ENCODE measurements at places on chromosomes 11 and 22.

DNA sequence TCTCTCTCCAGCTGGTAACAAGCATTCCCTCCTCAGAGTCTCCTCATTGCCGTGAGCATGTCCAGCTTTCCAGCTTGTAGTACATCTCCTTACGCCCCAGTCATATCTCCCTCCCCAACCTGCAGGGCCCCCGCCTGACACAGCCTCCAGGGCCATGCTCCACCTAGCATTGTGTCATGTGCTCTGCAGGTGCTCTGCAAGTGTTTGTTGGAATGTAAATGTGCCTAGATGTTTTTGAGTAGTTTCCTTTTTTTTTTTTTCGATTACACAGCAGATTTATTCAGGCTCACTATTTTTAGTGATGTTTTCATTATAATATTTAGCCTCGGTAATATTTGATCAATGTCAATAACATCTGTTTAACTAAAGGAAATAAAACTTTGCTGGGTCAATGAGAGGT is 82.5 kb downstream of the NCAM1 start:
- no peak for DNase-seq

- no peak for DNase-seq
Observed at GRCh38 chr22:22836635-22837034, 51.0 kb upstream of the IGLL5 start.

GRCh38 chr22:24133187-24133965 is 47.9 kb upstream of the SUSD2 start:
- no peak for DNase-seq

DNA sequence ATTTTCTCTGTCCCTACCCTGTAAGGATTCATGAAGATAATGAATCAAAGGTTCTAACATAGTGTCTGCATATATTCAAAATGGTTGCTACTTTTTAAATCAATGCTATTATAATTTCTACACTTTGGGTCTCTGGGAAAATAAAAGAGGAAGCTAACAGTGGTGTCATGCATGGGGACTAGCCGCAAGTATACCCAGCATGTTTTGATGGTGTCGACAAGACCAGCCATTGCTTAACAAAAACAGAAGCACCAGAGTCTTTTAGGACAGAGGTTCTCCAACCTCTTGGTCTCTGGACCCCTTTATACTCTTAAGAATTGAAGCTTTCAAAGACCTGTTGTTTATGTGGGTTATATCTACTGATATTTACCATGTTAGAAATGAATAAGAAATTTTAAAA is 37.8 kb downstream of the RNF141 start:
- DNase-seq: no peak

DNA sequence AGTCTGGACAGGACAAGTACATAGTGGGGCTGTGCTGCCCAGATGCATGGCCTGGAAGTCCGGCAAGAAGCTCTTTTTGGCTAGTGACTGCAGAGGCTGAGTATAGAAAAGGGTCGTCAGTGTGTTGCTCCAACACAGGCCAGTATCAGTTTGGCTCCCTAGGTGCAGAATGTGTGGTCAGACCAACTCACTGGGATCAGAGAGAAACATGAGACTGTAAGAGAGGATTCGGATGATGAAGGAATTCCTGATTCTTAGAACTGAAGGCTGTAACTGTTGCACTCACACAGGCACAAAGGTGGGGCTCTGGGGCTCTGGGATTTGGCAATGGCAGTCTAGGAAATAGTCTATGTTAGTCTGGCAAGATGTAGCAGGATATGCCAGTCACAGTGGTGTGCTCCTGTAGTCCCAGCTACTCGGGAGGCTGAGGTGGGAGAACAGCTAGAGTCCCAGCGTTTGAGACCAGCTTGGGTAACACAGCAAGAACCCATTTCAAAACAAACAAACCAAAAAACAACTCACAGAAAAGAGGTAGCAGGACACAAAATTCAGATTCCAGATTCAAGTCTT is 11.1 kb upstream of the UPB1 start:
- no peak for DNase-seq

DNA sequence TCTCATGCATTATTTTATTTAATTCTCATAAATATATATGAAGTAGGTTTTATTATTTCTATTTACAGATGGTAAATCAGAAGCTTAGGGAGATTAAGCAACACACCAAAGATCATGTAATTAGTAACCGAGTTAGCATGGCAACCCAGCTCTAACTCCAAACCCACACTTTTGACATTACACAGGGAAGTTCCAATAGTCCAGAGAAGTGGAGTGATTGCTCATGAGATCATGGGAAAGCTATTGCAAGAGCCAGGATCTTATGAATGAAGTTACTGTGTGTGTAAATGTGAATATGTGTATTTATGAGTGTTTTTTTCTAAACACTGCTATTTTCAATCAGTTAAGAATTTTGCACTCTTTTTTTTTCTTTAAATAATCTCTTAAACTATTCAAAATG is 225.8 kb upstream of the KIRREL3 start:
- no peak for DNase-seq

DNA sequence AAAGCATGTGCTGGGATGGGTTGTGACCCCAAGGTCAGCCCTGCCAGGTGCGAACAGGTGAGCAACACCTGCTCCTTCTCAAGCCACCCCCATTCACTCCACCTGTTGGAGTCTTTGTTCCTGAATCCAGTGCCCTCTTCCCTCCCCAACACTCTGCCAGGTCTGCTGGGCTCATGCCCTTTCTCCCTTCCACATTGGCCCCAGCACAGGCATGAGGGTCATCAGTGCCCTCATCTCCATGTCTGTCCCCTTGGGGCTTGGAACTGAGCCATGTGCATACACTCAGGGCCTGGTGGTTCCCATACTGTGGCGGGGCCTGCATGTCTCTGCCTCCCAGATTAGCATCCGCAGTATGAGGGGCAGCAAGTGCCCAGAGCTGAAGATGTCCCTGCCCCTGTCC is 19.1 kb downstream of the RFPL2 start:
- DNase-seq: no peak

DNA sequence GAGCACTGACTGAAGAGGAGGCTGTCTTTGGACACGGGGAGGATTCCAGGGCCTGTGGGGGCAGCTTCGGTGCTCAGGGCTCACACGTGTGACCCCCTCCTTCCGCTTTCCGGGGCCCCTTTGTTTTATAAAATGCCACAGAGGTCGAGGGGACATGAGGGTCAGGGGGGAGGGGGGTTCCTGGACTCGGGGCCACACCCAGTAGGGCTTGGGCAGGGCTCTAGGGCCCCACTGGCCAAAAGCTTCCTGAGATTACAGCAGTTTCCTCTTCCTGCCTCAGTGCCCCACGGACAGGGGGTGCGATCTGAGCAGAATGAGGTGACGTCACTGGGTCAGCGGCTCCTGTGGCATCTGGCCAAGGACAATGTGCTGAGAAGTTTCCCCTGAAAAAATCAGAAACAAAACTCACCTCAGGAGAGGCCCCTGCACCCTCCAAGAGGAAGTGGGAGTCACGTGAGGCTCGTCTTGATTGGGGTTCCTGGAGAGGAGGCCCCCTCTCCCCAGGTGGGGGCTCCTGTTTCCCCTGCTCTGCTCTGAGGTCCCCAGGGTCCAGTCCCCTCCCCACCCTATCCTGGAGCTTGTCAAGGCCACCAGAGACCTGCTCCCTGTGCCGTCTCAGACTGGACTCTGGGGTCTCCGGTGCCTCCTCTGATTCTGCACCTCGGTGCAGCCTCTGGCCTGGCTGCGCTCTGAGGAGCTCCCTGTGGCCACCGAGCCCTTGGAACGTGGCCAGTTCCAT is 6.4 kb upstream of the IFITM3 start:
- no peak for DNase-seq

DNA sequence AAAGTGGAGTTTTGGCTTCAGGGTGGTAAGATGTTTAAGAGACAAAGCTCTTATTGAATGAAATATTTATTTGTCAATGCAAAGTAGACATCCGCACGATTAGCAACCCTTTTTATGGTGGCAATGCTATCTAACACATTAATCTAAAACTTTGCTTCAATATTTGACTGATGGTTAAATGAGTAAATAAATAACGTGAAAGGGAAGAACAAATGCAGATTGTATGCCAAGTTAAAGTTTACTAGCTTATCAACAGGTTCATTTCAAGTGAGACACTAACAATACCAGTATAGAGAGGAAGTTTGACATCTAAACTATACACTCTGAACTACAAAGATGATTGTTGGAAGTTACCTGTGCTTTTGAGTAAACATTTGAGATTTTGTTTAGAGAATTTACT is 50.1 kb downstream of the AASDHPPT start:
- DNase-seq: no peak

- no peak for DNase-seq
Observed at GRCh38 chr11:133934599-133935550, 21.9 kb downstream of the IGSF9B start.

DNA sequence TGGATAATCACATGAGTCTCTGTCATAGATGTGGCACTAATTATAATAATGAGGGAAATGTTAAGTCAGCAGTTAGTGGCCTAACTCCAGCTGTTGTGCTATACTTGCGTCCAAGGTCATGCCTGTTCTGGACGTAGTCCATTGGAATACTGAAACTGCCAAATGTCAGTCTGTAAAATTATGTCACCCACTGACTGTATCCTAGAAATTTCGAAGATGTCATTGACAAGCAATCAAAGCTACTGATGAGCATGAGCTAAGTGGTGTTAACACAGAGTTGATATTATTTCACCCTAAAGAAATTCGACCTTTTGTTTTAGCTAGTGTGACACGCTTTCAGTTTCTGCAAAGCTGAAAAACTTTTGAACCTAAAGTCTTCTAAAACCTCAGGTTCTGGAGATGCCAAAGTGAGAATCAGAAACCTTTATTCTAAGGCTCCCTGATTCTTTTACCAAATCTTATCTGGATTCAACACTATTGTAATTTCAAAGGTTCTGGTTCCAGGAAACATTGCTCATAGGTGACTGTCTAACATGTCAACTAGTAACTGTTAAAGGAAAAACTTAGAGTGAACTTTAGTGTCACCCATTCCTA is 14.9 kb upstream of the ME3 start:
- DNase-seq: no peak

DNA sequence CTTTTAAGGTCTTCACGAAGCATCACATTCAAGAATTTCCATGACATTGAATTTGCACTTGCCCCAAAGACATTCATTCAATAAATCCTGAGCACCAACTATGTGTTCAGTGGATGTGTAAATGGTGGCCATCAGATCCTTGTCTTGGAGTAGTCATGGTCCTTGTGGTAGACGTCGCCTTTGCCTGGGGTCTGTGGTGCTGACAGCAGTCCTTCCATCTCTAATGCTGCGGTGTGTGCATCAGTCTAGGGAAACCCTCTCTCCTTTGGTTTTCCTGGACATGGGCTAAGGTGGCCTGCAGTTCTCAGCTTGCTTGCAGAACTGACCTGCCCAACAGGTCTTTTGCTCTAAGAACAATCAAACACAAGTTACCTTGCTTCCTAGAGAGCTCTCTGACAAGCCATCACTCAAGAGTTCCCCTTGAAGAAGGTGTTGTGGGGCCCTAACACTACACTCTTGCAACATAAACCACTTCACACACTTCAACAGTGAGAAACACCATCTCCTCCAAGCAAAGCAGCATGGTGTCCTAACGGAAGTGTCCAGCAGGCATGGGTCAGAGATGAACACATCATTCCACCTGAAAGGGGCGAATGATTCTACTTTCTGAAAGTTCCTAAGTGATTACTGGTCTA is 72.1 kb downstream of the BUD13 start:
- DNase-seq: no peak

GRCh38 chr11:102590276-102591049 is 34.7 kb downstream of the MMP20 start:
- DNase-seq: no peak

DNA sequence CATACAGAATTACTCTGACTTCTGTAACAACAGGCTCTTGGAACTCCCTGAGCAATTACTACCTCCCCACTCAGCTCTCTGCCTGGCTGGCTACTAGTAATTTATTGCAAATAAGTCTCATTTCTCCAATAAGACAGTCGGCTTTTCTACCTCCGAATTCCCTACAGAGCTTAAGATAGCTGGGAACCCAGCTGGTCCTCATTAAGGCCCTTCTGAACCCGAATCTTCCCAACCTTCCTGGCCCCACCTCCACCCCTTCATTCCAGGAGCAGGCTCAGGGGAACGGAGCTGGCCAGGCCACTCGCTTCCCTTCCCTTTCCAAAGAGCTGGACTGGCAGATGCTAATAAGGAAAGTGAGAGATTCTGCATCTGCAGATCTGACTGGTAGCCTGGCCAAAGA is 21.6 kb downstream of the TMPRSS5 start:
- DNase-seq: no peak

- DNase-seq: no peak
Observed at GRCh38 chr11:40405614-40406013, 1053.8 kb downstream of the LRRC4C start.

- DNase-seq: no peak
Observed at GRCh38 chr11:15053191-15053685, 20.2 kb upstream of the CALCB start.

DNA sequence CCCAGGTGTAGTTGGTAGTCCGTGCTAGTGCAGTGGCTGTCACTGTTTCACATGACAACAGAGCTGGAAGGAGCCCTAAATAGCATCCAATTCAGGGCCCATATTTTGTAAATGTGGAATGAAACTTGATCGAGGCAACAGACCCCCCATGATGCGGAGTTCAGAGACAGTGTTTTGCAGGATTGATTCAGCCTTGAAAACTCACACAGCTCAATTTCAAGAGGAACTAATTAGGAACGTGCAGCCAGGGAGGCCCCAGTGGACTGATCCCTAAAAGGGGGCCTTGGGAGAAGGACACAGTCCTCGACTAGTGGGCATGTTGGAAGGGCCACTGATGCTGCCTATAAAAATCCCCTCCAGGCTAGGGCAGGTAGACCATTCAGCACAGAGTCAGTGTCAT is 61.0 kb upstream of the TTC12 start:
- no peak for DNase-seq

- DNase-seq: no peak
Observed at GRCh38 chr11:9691865-9692264, 28.0 kb downstream of the SWAP70 start.

DNA sequence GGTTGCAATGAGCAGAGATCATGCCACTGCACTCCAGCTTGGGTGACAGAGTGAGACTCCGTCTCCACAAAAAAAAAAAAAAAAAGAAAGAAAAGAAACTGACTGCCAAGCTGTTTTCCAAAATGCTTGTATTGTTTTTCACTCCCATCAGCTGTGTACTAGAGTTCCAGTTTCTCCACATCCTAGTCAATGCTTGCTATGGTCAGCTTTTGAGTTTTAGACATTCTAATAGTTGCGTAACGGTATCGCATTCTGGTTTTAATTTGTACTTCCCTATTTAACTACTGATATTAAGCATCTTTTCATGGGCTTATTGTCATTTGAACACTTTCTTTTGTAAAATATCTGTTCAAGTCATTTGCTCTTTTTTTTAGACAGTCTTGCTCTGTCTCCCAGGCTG is 55.7 kb downstream of the TSPAN18 start:
- no peak for DNase-seq

Data from stimulated activated CD8-positive, alpha-beta memory T cell treated with anti-CD3 and anti-CD28 coated beads, Interleukin-12 subunit alpha, Interleukin-12 subunit beta, amount 100 ng/mL, for 4 hours (primary cell).